ENCODE measurements at places on chromosomes 4 and X. TPM values are rescaled to one million over a fixed set of nuclear protein-coding genes. Genes with fewer than 3 reads are reported as not detected.

DNA sequence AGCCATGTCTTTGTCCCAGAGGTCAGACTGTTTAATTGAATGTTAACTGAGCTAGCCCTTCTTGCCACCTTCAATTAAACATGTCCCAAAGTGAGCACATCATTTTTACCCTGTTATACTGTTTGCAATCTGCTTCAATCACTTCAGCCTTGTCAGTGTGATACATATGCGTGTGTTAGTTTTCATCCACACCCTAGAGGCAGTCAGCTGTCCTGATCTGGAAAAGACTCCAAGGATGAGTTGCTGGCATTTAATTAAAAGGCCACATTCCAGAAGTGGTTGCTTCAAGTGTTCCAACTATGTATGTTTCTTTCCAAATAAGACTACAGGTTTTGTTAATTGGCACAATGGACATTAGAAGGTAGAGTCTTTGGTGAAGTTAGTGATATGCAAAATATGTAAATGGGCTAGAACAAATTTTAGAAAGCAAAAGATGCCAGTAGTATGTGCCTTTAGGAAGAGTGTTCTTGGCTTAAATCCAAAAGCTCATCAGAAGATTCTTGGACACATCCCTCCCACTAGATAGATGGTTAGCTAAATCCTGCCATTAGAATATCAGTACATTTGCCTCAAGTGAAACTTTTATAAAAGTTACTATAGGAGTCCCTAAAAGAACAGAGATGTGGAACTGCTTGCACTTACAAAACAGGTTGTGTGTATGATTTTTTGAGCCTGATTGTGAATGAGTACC lies 79.5 kb upstream of the SLIT2 start:
- DNase-seq, result no peak

DNA sequence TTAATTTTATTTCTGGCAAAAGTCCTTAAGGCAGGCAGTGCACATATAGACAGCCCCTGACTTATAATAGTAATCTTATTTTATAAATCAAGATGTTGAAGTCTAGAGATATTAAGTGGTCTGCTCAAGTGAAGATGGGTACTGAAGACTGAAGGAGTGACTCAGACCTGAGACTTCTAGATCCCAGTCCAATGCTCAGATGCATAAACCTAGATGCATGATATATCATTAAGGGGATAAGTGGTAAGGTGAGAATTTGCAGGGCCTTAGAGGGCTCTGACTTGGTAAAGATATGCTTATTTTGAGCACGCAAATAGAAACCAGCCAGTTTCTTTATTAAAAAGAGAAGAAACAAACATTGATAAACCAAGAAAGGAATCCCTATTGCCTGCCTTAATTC lies 42.9 kb downstream of the SLC9A7 start:
- DNase-seq, result no peak

ITIH6 gene
- not detected for total RNA-seq

- DNase-seq, result no peak
Measured at GRCh38 chr4:119521268-119521667, 107.3 kb downstream of the PDE5A start.

GRCh38 chr4:167943872-167944505 lies 148.3 kb upstream of the ANXA10 start:
- DNase-seq, result no peak

GRCh38 chrX:40908857-40909475 lies 173.6 kb upstream of the MED14 start:
- DNase-seq, result no peak

- DNase-seq, result peak; percentile 42
Measured at GRCh38 chr4:38868059-38868960, 704 bp downstream of the FAM114A1 start.

GRCh38 chr4:20181926-20182325 lies 69.8 kb upstream of the SLIT2 start:
- no peak for DNase-seq

DNA sequence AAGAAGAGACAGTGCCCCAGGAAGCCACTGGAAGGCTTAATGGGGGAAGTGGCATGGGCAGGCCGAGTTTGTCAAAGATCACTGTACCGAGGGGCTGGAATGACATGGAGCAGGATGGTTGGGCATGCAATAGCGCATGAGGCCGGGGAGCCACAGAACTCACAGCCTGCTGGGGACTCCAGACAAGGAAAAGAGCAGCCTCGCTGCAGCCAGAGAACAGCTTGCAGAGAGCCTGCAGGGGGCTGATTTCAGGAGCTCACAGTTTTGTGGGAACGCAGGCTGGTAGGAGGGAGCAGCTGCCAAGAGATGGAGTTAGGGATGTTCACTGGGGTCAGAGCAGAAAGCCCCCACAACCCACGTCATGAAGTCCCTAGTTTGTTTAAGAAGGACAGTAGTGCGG lies 45.4 kb downstream of the STOX2 start:
- DNase-seq, result no peak

EFNB1 gene
- total RNA-seq, result 10.9 TPM

- DNase-seq, result peak; percentile 94
Measured at GRCh38 chr4:88823058-88823919, 125.7 kb upstream of the NAP1L5 start.

GRCh38 chrX:31851761-31852160 lies 779.9 kb upstream of the FTHL17 start:
- no peak for DNase-seq

GRCh38 chr4:146513548-146513947 lies 8.2 kb downstream of the SLC10A7 start:
- no peak for DNase-seq

DNA sequence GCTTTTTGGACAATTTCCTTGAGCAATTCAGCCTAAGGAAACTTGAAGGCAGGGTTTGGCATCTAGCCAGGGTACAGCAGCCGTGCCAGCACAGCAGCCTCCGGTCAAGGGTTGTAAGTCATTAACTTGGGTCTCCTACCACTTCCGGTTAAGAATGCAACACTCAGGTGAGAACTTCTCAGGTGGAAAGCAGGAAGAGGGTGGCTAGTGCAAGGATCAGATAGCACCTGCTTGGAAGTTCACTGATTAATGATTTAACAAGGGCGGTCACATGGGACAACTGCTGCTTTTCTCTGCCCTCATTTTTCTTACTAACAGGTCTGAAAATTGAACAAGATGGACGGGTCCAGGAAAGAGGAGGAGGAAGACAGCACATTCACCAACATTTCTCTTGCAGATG lies 30.1 kb upstream of the SCOC start:
- DNase-seq, result peak; percentile 93

RTL3 gene
- not detected for total RNA-seq

DNA sequence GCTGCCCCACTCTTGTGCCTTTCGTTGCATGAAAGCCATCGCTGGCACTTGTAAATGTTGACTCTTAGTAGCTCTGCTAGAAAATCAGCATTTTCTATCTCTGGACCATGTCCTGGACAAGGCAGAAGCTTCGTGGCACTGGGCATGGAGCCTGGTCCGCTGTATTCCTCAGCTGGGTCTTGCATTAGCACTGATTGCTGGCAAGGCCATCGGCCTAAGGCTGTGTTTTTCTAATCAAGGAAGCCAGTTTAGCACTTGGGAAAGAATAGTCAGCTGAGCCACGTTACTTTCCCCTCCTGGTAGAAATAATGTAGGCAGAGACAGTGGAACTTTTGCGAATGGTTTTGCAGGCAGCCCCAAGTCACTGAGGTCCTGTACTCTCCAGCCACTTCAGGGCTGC lies 180.2 kb upstream of the EOLA2 start:
- DNase-seq, result no peak

LIMCH1 gene
- total RNA-seq, result 24.1 TPM

- DNase-seq, result no peak
Measured at GRCh38 chrX:13123857-13124345, 79.5 kb upstream of the FAM9C start.

PALLD gene
- total RNA-seq, result 46.8 TPM

GRCh38 chrX:136192839-136193414 lies 45.6 kb downstream of the FHL1 start:
- no peak for DNase-seq

DNA sequence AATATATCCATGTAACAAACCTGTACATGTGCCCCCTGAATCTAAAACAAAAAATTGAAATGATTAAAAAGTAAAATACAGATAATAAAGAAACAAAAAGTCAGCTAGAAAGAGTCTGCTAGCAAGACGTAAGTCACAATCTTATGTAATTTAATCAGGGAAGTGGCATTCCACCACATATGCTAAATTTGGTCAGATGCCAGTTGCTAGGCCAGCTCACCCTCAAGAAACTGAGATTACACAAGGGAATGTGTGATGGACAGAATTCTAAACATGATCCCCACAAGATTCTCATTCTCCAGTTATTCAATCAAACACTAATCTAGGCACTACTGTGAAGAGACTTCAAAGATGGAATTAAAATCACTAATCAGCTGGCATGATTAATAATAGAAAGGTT lies 689.3 kb downstream of the CENPC start:
- no peak for DNase-seq

DNA sequence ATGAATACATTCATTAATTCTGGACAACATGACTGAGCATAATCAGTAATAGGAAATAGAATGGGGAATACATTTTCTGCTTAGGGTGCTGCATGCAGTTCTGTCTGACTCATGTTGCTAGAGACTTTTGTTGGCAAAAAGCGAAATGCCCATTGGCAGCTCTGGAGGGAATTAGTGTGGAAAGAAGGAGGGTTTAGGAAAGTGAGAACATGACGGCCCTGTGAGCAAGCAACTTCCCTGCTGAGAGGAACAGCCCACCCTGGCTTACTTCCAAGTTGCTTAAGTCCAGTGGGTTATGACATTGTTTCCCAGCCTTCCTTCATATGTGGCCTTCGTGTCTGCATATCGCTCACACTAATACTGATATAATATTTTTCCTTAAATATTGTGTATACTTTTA lies 13.8 kb downstream of the MAD2L1 start:
- no peak for DNase-seq

DNA sequence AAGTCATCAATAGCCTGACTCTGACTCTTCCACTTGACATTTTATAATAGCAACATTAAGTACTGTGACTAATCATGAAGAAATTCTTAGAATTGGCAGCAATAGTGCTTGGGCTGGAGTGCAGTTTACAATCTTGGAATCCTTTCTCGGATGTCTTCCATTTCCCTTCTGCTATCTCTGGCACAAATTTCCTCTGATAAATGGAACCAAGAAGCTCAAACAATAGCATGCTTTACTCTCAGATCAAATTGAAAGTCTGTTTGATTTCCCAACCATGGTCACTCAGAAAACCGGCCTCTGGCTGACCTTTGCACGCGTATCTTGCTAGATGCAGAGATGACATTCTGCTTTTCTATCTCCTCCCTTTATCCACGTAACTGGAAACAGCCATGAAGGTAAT lies 99.0 kb upstream of the SPANXC start:
- no peak for DNase-seq

- DNase-seq, result no peak
Measured at GRCh38 chrX:148540114-148540513, 39.7 kb downstream of the AFF2 start.

DNA sequence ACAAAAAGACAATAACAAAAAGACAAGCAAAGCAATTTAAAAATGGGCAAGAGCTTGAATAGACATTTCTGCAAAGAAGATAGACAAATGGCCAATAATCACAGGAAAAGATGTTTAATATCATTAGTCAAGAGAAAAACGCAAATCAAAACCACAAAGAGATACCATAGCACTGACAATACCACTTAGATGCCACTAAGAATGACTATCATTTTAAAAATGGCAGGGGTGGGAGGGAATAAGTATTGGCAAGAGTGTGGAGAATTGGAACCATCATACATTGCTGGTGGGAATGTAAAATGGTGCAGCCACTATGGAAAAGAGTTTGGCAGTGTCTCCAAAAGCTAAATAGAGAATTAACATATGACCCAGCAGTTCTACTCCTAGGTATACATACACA lies 15.1 kb upstream of the EXOC1 start:
- DNase-seq, result no peak

- DNase-seq, result peak; percentile 33
Measured at GRCh38 chr4:169485791-169486742, 126.3 kb downstream of the NEK1 start.

GRCh38 chrX:10554612-10555270 lies 65.6 kb downstream of the MID1 start:
- DNase-seq, result no peak

DNA sequence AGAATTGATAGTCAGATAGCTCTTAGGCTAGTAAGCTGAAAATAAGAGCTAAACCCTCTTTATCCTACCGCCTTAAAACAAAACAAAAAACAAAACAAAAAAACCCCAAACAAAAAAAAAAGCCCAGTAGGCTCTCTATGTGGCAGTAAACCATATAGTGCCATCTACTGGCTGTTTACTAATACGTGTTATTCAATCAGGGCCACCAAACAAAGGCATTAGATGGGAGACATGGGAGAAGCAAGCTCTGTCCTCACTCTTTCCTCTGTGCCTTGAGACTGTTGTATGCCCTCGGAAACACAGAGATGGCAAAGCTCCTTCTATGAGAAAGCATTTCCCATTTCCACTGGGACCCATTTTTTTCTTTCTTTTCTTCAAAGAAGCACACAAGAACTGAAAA lies 148.8 kb upstream of the MID1 start:
- DNase-seq, result no peak

SYTL4 gene
- 21.3 TPM for total RNA-seq

DNA sequence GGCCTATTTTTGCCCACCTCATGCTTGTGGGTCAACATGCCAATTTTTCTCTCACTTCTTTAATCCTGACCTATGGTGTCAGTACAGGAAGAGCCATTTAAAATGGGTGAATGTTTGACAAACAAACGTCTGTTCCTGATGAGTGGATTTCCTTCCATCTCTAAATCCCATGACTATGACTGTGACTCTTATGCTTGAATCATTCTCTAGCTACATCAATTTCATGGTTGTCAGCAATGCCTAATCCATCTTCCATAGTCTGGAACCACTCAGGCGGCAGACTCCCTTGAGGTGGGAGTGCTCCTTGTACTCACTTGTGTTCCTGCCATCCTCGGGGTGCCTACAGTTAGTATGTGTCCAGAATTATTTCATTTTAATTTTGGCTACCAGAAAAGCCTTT lies 194.9 kb upstream of the RPS6KA3 start:
- DNase-seq, result no peak

HAUS3 gene
- 11.9 TPM for total RNA-seq

GRCh38 chr4:81214144-81214880 lies 710 bp downstream of the PRKG2 start:
- DNase-seq, result no peak

GRCh38 chr4:17688011-17688441 lies 73.6 kb downstream of the MED28 start:
- no peak for DNase-seq

GAGE12F gene
- total RNA-seq, result not detected

DNA sequence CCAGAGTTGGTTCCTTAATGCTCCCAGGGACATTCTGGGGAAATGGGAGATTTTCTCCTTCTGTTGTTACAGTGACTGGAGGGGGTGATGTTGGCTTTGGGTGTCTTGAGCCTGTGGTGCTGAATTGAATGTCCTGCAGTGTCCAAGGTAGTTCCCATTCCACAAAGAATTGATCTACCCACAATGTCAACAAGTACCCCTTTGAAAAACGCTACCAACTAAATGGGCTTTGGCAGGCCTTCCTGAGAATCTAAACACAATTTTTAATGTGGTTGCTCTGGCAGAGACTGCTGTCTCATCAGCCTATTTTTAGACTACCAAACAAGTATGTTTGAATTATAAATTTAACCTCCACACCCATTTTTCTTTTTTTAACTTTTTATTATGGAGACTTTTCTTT lies 69.4 kb downstream of the CCKAR start:
- DNase-seq, result no peak
